ENCODE measurements at places on chromosomes 4 and X.

- no peak for DNase-seq
Measured at GRCh38 chr4:125739760-125740159, 425.0 kb downstream of the FAT4 start.

- no peak for DNase-seq
Measured at GRCh38 chrX:69362856-69363255, 141.3 kb upstream of the NALF2 start.

GRCh38 chrX:118216087-118216486 lies 99.5 kb upstream of the KLHL13 start:
- no peak for DNase-seq

DNA sequence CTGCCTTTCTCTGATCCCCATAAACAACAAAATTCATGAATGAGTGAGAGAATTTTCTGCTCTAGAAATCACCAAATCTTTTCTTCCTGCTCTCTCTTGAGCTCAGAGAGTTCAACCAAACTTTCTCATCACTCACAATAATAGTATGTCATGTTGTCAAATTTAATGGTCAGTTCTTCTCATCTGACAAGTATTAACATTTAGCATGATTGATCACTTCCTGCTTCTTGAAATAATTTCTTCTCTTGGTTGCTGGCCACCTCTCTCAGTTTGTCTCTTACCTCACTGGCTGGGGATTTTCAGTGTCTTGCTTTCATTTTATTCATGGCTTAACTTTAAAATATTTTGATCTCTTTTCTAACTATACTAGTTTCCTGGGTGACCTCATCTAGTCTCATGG lies 25.5 kb upstream of the FGF5 start:
- no peak for DNase-seq

GRCh38 chrX:1391370-1391706 lies 575 bp downstream of the SLC25A6 start:
- DNase-seq: no peak

DNA sequence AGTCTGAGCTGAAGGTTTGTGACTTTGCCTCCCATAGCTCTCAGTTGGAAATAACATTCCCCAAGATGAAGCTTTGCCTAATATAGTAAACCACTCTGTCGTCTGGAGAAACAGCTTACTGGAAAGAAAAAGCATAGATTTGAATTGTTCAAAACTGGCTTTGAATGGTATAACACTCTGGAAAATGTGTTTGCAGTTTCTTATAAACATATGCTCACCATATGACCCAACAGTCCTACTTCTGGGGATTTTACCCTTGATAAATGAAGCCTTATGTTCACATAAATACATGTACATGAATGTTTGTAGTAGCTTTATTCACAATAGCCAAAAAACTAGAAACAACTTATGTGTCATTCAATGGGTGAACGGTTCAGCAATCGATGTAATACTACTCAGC lies 10.2 kb downstream of the VEGFD start:
- DNase-seq: no peak

- DNase-seq: no peak
Measured at GRCh38 chr4:143225167-143225566, 40.5 kb downstream of the USP38 start.

DNA sequence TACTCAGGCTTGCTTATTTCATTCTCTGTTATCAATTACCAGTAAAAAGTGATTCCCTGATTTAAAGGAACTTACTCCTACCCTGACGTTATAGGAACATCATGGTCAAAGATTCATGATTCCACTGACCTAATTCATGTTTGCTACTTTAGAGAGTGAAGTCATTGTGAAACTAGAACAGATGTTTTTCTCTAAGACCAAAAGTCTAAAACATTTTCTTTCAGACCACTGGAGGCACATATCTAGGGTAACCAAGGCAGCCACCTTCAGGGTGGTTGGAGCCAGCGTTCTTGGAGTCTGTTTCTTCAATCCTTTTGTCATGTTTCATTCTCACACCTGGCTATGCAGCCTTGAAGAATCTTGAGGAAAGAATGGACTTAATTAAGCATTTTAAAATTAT lies 77.8 kb downstream of the GALNTL6 start:
- DNase-seq: no peak

- DNase-seq: no peak
Measured at GRCh38 chr4:108702960-108703359, 52.6 kb downstream of the OSTC start.

- DNase-seq: no peak
Measured at GRCh38 chr4:8267077-8267476, 2.5 kb upstream of the HTRA3 start.

DNA sequence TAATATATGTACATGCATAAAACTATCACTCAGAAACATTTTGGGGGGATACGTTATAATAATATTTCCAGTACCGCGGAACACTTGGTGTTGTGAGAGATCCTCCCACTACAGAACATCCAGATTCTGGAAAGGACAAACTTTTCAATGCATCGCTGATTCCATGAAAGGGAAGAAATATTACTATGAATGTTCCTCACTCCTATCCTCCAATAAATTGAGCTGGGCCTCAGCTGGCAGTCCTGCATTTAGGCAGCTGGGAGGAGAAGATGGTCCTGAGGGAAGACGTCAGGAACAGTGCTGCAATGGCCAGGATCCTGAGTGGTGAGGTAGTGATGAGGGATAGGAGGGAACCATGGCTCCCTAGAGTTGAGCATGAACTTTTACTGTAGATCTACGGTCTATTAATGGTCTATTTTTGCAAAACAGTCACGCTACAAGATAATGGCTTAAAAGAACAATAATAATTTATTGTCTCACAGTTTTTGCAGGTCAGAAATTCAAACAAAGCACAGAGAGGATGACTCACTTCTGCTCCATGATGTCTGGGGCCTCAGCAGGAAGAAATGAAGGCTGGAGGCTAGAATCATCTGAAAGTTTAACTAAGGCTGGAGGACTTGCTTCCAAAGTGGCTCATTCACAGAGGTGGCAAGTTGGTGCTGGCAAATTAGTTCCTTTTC lies 538.1 kb downstream of the STIM2 start:
- DNase-seq: no peak

DNA sequence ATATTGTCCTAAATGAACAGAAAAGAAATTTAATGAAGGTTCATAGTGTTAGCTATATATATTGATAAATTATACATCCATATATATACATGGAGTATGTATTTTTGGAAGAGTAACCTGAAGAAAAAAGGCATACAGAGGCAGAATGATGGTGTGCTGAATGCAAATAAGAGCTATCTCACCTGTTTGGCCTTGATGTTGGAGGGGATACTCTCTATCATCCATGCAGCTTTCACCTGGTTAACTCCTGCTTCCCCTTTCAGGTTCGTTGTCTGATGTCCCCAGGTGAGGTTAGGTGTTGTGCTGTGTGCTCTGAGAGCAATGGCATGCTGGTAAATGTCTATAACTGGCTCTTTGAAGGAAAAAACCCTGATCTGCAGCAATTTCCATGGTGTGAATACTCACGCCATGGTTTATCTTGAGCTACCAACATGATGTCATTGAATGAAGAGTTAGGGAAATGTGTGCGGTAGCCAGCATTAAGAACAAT lies 31.8 kb upstream of the SPP1 start:
- no peak for DNase-seq

DNA sequence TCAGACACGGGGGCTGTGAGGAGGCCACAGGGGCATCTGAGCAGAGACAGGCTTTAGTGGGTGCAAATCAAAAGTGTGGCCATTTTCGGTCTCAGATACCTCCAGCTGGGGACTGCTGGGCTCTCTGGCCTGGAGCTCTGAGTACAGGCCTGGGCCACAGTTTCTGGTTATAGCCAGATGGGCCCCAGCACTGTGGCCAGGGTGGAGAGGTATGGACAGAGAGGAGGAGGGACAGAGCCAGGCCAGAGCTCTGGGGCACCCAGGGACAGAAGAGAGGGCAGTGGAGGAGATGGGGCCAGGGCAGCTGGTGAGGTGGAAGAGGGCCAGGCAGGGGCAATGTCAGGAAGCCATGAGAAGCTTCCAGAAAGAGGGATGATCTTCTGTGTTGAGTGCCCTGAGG lies 20.1 kb downstream of the CCNQ start:
- DNase-seq: no peak

GRCh38 chr4:104531390-104531789 lies 36.7 kb upstream of the CXXC4 start:
- no peak for DNase-seq

DNA sequence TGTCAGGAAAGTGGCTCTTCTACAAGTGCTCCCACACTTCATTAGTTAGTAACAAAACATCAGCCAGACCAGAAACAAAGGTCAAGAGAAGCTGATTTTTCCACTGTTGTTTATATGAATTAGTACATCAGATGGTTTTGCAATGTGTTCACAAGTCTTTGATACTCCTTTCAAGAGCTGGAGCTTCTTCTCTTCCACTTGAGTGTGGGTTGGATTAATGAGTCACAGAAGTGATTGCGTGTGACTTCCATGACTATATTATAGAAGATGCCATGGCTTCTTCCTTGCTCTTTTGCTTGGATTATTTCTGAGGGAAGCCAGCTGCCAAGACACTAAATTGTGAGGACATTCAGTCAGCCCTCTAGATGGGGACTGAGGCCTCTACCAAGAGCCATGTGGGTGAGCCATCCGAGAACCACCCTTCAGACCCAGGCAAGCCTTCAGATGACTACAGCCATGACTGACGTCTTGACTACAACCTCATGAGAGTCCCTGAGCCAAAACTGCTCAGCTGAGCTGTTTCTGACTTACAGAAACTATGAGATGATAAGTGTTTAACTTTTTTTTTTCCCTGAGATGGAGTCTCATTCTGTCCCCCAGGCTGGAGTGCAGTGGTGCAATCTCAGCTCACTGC lies 18.1 kb downstream of the SOWAHB start:
- no peak for DNase-seq

- DNase-seq: no peak
Measured at GRCh38 chr4:109703664-109704361, 568 bp upstream of the CASP6 start.

All from stimulated activated CD8-positive, alpha-beta memory T cell treated with anti-CD3 and anti-CD28 coated beads, Interleukin-7, amount 100 ng/mL, for 1 hour (primary cell).